ENCODE measurements at places on chromosomes 5 and 9.

DNA sequence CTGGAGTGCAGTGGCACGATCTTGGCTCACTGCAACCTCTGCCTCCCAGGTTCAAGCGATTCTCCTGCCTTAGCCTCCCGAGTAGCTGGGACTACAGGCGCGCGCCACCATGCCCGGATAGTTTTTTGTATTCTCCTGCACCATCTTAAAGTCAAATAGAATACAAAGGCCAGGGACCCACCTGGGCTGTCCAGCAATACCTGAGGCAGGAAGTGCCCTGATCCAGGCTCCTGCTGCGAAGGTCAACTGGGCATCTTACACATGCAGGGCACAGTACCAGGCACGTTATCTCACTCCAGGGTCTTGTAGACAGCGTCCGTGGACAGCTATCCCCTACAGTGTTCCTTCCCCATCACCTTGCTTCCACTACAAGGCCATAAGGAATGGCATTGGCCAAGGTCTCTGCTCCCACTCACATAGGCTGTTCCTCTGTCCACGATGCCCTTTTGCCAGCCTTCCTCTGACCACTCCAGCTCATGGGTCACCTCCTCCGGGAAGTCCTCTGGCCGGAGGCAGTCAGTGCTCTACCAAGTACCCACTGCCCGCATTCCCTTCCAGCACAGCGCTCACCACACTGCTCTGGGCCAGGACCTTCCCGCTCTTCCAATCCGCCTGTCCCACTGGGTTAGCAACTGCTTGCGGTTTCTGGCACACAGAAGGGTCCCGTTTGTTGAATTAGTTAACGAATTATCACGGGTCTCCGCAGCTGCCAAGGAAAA lies 978 bp downstream of the P4HA2 start:
- H3K4me3 ChIP-seq = peak overlapping the region; percentile 62
- no peak overlapping the region for H3K27ac ChIP-seq
- DNase-seq = no peak
- peaks cover 20% of the 10 kb centered on the region for H3K27me3 ChIP-seq
- no peaks in the 10 kb centered on the region for H3K36me3 ChIP-seq

DNA sequence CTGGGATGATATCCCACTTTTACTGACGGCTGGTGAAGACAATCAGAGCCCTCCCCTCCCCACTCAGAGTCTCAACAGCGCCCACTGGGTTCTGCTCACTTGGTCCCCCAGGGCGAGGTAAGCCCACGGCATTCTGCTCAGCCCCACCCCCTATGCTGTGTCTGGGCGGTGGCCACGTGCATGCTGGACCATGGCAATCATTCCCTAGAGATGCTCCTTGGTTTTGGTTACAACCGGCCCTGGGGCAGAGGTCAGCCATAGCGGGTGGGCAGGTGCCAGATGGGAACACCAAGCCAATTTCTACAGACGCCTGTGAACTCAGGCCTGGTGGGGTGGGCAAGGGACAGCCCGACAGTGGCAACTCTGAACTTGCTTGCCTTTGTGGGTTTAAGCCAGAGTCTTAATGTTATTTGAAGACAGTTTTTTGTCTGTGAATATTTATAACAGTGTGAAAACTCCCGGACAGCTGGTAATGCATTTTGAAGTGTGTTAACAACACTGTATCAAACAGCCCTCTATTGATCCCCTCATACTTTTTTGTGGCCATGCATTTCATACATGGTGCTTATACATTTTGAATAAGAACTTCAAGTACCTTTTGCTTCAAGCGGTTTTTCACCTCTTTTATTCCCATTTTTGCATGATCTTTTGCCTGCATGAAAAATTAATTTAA lies 94.2 kb downstream of the CRB2 start:
- H3K4me1 ChIP-seq = no peaks in the 10 kb centered on the region
- no peak overlapping the region for H3K4me3 ChIP-seq
- no peak overlapping the region for H3K27ac ChIP-seq
- no peaks in the 10 kb centered on the region for H3K27me3 ChIP-seq

GRCh38 chr9:84755380-84755779 lies 85.9 kb downstream of the NTRK2 start:
- H3K4me1 ChIP-seq = no peaks in the 10 kb centered on the region
- no peak overlapping the region for H3K27ac ChIP-seq
- peaks cover 16% of the 10 kb centered on the region for H3K27me3 ChIP-seq
- H3K36me3 ChIP-seq = no peaks in the 10 kb centered on the region
- no peak overlapping the region for H3K4me3 ChIP-seq
- DNase-seq = no peak

DNA sequence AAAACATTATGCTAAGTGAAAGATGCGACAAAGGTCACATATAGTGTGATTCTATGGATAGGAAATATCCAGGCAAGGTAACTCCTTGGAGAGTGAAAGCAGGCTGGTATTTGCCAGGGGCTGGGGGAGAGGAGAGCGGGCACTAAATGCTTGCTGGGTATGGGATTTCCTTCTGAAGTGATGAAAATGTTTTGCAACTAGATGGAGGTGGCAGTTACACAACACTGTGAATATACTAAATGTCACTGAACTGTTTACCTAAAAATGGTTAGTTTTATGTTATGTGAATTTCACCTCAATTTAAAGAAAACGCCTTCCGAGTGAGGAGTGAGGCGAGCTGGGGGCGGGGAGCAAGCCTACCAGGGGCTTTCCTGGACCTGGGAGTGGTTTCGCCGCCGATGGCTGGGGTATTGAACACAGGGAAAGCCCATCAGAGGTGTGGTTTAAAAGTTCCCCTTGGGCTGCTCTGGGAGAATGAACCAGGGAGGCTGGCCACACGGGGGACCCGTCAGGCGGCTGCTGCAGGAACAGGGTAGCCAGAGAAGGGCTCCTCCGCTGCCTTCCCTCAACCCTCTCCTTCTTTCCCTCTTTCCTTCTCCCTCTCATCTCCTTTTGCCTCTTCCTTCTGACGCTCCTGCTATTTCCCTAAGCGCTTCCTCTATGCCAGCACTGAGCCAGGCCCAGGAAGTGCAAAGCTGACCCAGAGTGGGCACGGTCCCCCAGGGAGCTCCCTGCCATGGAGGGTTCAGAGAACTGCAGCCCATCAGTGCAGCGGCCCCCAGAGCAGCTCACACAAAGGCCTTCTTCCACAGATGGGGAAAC lies 4.9 kb downstream of the AKNA start:
- peaks cover 36% of the 10 kb centered on the region for H3K36me3 ChIP-seq
- H3K4me3 ChIP-seq = peak overlapping the region; percentile 49
- peak; percentile 66 for DNase-seq
- peak overlapping the region; percentile 88 for H3K27ac ChIP-seq

DNA sequence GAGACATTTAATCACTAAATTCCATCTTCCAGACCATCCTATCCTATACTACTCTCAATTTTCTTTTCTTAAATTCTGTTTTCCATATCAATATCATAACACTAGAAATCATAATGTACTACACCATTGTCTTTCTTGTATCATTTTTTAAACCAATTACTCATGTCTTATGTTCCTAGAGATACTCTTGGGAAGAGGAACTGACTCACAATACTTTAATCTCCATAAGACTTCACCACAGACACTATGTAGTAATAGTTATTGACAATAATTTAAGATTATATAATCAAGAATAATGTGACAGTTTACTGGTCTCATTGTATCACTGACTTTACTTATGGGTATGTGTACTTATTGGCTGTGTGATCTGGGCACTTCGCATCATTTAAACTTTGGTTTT lies 43.8 kb downstream of the PCDHGC5 start:
- no peak overlapping the region for H3K4me3 ChIP-seq
- peaks cover 22% of the 10 kb centered on the region for H3K36me3 ChIP-seq
- no peak overlapping the region for H3K27ac ChIP-seq

DNA sequence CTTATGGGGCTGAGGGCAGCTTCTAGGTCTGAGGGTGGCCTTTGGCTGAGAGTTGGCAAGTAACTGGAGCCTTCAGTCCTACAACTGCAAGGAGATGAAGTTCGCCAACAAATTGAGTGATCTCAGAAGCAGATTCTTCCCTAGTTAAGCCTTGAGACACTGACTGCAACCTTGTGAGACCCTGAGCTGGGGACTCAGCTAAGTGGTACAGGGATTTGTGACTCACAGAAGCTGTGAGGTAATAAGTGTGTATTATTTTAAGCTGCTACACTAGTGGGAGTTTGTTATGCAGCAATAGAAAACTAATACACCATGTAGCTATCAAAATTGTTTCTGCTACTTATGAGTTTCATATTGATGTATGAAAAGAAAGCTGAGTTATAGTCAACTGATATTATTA lies 279.2 kb downstream of the PIK3R1 start:
- H3K27me3 ChIP-seq = no peaks in the 10 kb centered on the region
- H3K36me3 ChIP-seq = no peaks in the 10 kb centered on the region
- DNase-seq = no peak
- no peak overlapping the region for H3K27ac ChIP-seq

DNA sequence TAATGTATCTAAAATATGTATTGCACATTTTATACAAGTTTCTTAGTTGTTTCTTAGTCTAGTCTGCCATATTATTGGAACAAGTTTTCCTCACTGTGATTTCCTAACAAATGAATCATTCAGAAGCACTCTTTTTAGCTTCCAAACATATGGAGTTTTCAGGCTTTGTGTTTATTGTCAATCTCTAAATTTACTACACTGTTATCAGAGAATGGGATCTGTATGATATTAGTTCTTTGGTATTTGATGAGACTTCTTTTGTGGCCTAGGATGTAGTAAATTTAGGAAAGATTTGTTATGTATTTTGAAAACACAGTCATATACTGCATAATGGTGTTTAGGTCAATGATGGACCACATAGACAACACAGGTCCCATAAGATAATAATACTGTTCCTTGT lies 25.7 kb downstream of the SREK1IP1 start:
- H3K4me1 ChIP-seq = no peaks in the 10 kb centered on the region
- no peaks in the 10 kb centered on the region for H3K27me3 ChIP-seq

GRCh38 chr9:27527702-27528075 lies 1.9 kb downstream of the MOB3B start:
- no peak for DNase-seq
- H3K36me3 ChIP-seq = no peaks in the 10 kb centered on the region
- H3K4me3 ChIP-seq = peak overlapping the region; percentile 64
- H3K27me3 ChIP-seq = no peaks in the 10 kb centered on the region

- DNase-seq = no peak
- no peaks in the 10 kb centered on the region for H3K36me3 ChIP-seq
Measured at GRCh38 chr9:129725795-129726251, 27.0 kb downstream of the PTGES start.

- no peaks in the 10 kb centered on the region for H3K27me3 ChIP-seq
- H3K36me3 ChIP-seq = no peaks in the 10 kb centered on the region
- H3K4me3 ChIP-seq = peak overlapping the region; percentile 93
- H3K4me1 ChIP-seq = peaks cover 15% of the 10 kb centered on the region
Measured at GRCh38 chr5:151773951-151774350, 2.2 kb downstream of the G3BP1 start.

- H3K27ac ChIP-seq = no peak overlapping the region
- no peaks in the 10 kb centered on the region for H3K27me3 ChIP-seq
Measured at GRCh38 chr5:1051366-1051720, 42.7 kb downstream of the NKD2 start.

DNA sequence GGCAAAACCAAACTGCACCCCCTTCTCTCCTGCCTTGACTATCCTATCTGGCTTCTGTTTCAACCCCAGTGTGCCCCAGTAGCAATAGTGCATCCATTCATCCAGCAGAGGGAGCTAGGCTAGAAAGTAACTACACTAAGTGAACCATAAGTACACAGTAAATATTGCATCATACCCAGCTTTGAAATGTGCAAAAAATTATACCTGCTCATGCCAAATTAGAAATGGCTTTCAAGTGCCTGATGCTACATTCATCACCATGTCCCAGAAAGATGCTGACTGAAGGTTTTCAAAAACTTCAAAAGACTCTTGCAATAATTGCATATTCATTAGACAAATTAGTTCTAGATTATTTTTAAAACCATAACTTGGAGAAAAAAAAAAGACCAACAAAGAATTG lies 153.5 kb downstream of the PRELID2 start:
- peak overlapping the region; percentile 1 for H3K27ac ChIP-seq
- H3K4me3 ChIP-seq = no peak overlapping the region
- no peaks in the 10 kb centered on the region for H3K36me3 ChIP-seq
- no peaks in the 10 kb centered on the region for H3K27me3 ChIP-seq

GRCh38 chr9:130122456-130122855 lies 49.7 kb upstream of the NCS1 start:
- no peak overlapping the region for H3K27ac ChIP-seq
- H3K4me1 ChIP-seq = no peaks in the 10 kb centered on the region
- H3K27me3 ChIP-seq = no peaks in the 10 kb centered on the region
- no peak for DNase-seq

- peaks cover 8% of the 10 kb centered on the region for H3K27me3 ChIP-seq
- H3K4me1 ChIP-seq = no peaks in the 10 kb centered on the region
- no peak overlapping the region for H3K27ac ChIP-seq
- DNase-seq = no peak
- H3K36me3 ChIP-seq = no peaks in the 10 kb centered on the region
Measured at GRCh38 chr9:4386819-4387218, 87.0 kb upstream of the GLIS3 start.

DNA sequence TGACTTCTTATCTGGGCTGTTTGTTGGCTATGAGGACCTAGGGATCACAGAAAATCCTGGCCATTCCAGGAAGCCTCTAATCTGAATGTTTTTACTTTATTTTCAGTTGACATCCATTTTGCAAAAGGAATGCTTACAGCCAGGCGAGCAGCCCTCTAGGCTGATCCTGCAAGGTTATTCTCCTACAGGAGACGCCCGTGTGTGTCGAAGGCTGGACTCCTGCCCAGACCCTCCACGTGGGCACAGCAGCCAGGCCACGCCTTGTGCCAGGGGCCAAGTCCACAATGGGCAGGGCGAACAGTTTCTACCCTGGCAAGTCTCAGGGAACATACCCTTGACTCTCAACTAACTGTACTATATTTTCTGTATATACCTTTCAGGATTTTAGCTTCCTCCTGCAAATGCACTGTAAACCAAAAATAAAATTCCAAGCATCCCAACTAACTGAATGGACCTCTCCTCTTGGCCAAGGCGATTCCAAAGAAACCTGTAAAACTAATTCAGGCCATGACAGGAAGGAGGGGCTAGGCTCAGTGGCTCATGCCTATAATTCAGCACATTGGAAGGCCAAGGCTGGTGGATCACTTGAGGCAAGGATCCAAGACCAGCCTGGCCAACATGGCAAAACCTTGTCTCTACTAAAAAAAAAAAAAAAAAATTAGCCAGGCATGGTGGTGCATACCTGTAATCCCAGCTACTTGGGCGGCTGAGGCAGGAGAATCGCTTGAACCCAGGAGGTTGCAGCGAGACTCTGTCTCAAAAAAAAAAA lies 5.7 kb downstream of the CMBL start:
- H3K4me3 ChIP-seq = no peak overlapping the region
- no peak overlapping the region for H3K27ac ChIP-seq
- peaks cover 7% of the 10 kb centered on the region for H3K4me1 ChIP-seq
- H3K27me3 ChIP-seq = no peaks in the 10 kb centered on the region

Measured in common myeloid progenitor, CD34-positive (primary cell).